Kidney (tissue), 22 donors: ENCODE measurements at places on chromosomes 16 and 17. TPM values are rescaled to one million over a fixed set of nuclear protein-coding genes. Genes with fewer than 3 reads are reported as not detected.

DNA sequence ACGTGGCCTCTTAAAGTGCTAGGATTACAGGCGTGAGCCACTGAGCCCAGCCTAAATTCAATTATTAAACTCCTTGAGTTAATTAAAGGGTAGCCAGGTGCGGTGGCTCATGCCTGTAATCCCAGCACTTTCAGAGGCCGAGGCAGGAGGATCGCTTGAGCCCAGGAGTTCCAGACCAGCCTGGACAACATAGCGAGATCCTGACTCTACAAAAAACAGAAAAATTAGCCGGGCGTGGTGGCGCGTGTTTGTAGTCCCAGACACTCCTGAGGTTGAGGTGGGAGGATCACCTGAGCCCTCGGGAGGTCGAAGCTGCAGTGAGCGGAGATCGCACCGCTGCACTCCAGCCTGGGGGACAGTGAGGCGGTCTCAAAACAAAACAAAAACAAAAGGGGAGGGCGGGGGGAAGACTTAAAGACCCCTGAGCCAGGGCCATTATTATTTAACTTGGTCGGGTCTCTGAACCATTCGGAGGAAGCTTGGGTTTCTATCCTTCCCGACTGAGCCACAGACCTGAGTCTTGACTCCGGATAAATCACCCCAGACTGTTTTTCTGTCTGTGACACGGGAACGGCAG lies 19.5 kb downstream of the BCL7C start:
- no peaks in the 10 kb centered on the region for H3K27me3 ChIP-seq
- peaks cover 4% of the 10 kb centered on the region for H3K4me1 ChIP-seq

- H3K27me3 ChIP-seq, result no peaks in the 10 kb centered on the region
- H3K36me3 ChIP-seq, result no peaks in the 10 kb centered on the region
- no peaks in the 10 kb centered on the region for H3K4me1 ChIP-seq
- H3K27ac ChIP-seq, result no peak overlapping the region
These were observed 18.7 kb downstream of the ZNF200 start for GRCh38 chr16:3216263-3216640.

The GNAO1 gene
- 4.3 TPM for total RNA-seq

The HIC1 gene
- 13.0 TPM for total RNA-seq

DNA sequence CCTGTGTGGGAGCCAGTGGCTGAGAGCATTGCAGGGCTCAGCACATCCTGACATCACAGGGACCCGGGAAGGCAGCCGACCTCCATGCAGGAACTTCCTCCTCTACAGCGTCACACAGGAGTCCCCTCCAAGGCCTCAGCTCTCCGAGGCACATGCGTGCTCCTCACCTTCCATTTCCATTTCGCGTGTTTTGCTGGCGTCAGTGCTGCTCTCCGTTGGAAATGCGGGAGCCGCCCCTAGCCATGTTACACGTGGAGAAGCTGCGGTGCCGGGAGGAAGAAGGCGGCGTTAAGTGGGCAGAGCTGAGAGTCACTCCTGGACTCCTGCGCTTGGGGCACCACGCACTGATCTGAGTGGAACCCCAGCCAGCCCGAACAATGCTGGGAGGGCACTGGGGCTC lies 25.2 kb upstream of the CRISPLD2 start:
- H3K36me3 ChIP-seq, result no peaks in the 10 kb centered on the region
- no peak overlapping the region for H3K27ac ChIP-seq
- no peak for DNase-seq
- H3K4me3 ChIP-seq, result no peak overlapping the region
- H3K27me3 ChIP-seq, result no peaks in the 10 kb centered on the region

DNA sequence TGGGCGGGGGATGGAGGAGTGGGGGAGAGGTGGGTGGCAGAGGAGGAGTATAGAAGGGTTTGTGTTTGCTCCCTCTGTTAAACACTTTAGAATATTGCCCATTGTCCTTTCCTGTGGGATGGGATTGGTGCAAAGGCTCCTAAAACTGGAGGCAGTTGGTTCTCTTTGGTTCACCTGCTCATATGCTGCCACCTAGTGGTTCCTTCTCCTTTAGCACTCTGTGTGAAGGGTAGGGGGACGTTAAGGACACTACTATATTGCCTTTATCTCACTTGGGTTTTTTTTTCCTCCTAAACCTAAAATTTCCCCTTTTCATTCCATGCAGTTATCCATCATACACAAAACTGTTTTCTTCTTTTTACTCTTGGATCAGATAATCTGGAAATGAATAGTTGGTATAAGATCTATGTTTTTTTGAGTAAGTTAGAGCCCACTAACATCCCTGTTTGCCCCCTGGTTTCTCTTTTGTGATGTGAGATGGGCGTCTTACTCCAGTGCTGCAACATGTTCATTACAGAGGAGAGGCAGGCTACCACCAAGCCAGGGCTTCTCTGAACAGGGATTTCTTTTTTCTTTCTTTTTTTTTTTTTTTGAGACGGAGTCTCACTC lies 23.8 kb downstream of the SNX11 start:
- no peak overlapping the region for H3K4me3 ChIP-seq
- no peak overlapping the region for H3K27ac ChIP-seq
- no peaks in the 10 kb centered on the region for H3K27me3 ChIP-seq
- no peaks in the 10 kb centered on the region for H3K36me3 ChIP-seq
- H3K4me1 ChIP-seq, result no peaks in the 10 kb centered on the region

The PER1 gene
- total RNA-seq, result 161 TPM

The INO80E gene
- 74.1 TPM for total RNA-seq

The PLCG2 gene
- total RNA-seq, result 50.7 TPM
